ENCODE measurements at places on chromosomes 5 and 9.

GRCh38 chr5:112475747-112476365 is 56.8 kb upstream of the EPB41L4A start:
- no peak for DNase-seq

DNA sequence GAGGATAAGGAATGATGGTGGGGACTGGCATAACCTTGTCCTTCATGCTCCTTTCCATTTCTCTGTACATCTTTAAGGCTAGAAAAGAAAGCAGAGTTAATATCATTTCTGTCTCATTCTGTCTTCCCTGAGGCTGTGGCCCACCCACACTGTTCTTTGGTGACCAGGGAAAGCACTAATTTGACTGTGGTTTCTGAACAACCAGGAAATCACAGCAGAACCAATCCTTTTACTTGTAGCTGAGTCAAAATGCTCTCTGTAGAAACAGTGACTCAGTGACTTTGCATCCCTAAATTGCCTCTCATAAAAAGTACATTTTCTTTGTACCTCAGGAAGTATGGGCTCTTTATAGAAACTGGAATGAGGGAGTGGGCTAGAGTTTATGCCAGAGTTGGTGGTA is 28.1 kb downstream of the IL33 start:
- no peak for DNase-seq

GRCh38 chr9:135437259-135437658 is 42.3 kb upstream of the PPP1R26 start:
- DNase-seq = no peak

DNA sequence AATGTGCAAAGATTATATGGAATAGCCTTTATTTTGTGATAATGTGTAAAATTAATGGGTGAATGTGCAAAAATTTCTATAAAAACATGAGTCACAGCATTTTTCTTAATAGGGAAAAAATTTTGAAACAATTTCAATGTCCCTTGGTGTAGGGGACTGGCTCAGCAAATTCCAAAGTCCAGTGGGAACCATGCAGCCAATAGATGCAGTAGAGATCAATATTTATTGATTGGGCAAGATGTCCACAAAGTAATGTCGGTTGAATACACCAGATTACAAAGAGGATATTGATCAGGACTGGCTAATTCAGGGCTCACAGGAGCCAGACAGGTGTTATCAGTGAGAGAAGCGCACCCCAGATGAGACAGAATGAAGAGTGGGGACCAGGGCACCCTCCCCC is 62.5 kb downstream of the AMBP start:
- no peak for DNase-seq

DNA sequence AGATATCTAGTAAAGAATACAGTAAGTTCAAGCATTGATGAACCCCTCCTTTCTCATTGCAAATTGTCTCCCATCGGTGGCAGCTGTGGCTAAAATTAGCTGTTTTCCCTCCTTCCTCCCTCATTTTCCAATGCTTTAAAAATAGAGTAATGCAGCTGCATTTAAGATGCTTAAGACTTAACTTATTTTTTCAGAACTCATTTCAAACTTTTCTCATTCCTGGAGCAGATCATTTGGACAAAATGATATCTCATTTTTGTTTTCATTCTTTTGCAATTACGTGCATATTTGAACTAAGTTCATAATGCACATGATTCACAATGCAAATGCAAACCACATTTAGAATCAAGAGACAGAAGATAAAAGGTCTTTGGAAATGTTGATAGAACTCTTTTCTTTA is 14.6 kb downstream of the HSPB3 start:
- DNase-seq = no peak

GRCh38 chr5:136143763-136144162 is 11.1 kb downstream of the SMAD5 start:
- DNase-seq = no peak

- DNase-seq = no peak
These were observed 56.8 kb downstream of the PRELID2 start for GRCh38 chr5:145778144-145778900.

DNA sequence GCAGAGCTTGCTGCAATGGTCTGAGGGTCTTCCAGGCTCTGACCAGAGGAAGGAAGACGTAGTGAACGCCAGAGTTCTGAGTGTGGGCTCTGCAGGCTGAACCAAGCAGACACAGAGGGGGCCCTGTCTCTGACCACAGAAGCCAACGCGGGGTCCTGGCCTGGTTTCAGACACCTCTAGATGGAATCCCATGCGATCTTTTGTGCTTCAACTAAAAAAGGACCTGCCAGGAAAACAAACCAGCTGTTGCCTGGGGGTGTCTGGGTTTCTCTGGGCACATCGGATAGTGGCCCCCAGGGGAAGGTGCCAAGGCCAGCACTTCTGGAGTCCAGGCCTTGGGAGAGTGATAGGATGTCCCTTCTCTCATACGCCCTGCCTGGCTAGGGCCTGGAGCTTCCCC is 12.9 kb downstream of the PRDM12 start:
- no peak for DNase-seq

- DNase-seq = no peak
These were observed 154.3 kb upstream of the PPP1R2B start for GRCh38 chr5:156695774-156696173.

DNA sequence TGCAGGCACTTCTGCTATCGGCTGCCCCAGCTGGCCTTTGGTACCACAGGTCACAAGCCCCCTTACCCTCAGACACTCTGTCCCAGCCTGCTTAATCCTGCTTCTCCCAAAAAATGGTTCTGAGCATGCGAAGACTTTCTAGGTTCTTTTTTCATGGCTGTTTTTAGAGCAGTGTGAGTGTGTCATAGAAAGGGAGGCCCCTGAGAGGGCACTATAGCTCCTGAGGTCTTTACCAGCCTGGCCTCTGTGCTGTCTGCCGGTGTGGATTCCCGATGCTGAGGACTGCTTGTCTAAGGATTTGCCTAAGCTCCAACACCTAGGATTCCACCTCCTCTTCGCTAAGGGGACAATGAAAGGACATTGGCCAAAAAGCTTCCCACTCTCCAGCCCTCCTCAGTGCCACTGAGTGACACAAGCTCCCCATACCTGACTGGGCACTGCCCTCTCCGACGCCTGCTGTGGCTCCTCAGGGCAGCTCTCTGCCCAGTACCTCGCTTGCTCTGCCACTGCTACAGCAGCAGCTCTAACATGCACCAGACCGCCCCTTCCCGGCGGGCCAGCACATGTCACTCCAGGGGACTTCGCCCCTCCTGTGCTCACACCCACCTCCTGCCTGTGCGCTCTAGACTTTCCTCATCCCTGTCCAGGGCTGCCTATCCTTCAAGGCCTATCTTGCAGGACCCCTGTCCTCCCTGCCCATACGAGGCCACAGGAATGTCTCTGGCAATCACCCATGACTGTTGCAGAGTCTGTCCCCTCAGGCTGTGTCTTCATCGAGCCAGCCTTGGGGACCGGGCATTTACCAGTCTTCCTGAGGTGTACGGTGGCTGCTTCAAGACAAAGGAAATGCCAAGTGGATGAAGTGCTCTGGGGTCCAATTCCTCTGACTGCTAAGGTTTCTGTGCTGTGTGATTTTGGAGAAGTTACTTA is 21.0 kb downstream of the MACROH2A1 start:
- no peak for DNase-seq

- DNase-seq = no peak
These were observed 222.4 kb downstream of the TSSK1B start for GRCh38 chr5:113212244-113212920.

- peak; percentile 60 for DNase-seq
These were observed at the start of gene ISL1 for GRCh38 chr5:51383131-51384121. TSS of gene ISL1 (plus strand) at chr5:51383448. CDS start at chr5:51383672, 224 bp downstream.

DNA sequence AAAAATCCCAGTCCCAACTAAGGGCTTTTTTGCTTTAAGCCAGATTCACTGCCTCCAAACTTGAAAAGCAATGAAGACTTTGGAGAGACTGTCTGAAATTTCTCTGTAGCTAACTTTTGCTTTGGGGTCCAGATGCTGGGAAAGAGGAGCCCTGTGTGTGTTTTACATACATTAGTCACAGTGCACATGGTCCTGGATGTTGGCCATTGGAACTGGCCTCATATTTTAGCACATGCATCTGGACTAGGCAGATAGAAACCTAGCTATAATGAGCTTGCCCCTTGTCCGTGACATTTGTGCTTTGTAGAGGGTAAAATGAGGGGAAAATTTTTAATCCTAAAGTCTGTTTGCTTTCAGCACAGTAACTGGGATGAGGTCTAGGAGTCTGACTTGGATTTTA is 421.7 kb downstream of the CDK5RAP2 start:
- no peak for DNase-seq

DNA sequence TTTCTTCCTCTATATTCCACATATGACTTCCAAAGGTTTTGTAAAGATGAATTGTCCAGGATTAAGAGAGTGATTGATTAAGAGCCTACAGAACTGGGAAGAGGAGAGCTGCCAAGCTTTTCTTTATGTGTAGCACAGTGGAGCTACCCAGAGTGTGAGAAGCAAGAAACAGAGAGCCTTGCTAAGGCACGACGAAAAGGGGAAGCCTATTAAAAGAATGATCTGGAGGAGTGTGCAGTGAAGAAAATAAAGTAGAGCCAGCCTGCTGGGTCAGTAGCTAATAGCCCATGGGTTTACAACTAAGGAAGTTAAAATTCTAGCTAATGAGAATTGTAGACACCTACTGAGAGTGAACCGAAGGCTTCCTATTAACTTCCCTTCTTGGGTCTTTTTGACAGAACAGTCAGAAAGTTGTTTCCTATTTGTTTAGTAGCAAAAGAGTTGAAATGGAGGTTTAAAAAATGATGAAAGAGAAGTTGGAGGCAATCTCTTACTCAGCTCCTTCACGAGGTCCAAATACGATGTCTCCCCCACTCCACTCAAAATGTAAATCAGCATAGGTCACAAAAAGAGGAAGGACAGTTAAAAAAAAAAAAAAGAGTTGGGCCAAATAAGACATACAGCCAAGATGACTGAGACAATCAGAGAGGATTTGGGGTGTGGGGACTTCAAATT is 957 bp upstream of the PRR16 start:
- DNase-seq = no peak

GRCh38 chr9:91711755-91712601 is 238.1 kb downstream of the ROR2 start:
- no peak for DNase-seq

GRCh38 chr5:175885813-175886212 is 14.4 kb downstream of the CPLX2 start:
- no peak for DNase-seq

DNA sequence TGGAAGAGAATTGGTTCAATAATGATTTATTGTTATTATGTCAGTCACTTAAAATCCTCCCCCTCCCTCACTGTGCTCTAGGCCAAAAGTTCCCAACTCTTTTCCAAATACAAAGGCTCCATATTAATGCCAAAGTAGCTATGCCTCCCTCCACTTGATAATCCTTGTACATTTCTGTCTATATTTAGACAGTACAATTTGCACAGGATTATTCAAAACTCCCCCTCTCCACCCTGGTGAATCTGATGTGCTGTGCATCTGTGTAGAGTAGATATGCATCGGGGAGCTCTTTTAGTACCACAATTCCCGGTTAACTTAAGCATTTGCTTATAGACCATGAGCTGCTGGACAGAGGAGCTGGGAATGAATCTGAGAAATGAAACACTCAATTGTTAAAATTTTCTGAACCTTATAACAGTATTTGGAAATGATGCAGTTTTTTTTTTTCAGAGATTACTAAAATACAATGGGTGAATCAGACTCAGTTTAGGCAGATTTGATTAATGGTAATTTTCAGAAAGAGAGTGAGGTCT is 27.6 kb downstream of the GLRA1 start:
- no peak for DNase-seq

DNA sequence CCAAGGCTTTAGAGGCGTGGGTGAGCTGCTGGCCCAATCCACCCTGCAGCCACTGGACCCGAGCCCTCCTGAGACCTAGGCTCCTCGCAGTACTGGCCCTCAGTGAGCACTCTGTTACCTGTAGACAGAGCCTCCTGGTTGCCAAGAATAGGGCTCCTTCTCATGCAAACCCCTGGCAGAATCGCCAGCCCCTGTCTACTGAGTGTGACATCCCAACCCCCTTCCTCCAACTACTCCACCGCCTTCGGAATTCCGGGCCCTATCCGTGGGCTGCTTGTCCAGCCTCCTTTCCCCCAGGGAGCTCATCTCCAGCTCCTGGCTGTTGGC is 23.8 kb upstream of the COL5A1 start:
- DNase-seq = no peak

- no peak for DNase-seq
These were observed 7.2 kb downstream of the FAM219A start for GRCh38 chr9:34451135-34451534.

DNA sequence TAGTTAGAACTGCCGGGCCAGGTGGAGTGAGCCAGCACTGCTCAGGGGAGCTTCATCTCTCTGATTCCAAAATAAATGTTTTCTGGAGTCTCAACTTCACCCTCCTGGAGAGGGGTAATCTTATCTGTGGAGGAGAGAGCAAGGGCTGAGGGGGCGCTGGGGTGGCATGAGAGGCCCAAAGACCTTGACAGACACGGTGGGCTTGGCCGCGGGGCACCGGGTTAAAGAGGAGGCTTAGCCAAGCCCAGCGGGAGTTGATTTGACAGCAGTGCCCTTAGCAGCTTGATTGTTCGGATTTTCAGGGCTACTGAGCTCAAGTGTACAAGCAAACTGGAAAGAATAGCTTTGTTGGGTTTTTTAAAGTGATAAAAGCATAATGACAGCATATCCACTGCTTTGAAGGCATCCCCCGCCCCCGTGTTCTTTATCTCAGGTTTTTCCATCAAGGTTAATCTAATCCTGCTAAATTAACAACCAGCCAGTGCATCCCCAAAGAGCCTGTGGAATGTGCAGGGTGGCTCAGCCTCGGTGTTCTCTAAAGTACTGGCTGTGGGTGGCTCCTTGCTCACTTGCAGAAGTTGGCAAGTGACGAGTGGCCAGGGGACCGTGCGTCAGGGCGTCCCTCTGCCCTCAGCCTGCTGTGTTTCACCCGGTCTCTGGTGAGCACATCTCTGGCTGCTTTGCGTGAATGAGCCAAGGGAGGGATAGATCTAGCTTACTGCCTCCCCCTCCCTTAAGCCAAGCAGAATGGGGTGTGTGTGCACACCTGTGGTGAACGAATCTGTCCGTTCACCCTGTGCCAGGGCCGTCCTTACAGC is 5.5 kb downstream of the QRFP start:
- DNase-seq = no peak

GRCh38 chr5:169494941-169495548 is 88.5 kb upstream of the SPDL1 start:
- DNase-seq = no peak

DNA sequence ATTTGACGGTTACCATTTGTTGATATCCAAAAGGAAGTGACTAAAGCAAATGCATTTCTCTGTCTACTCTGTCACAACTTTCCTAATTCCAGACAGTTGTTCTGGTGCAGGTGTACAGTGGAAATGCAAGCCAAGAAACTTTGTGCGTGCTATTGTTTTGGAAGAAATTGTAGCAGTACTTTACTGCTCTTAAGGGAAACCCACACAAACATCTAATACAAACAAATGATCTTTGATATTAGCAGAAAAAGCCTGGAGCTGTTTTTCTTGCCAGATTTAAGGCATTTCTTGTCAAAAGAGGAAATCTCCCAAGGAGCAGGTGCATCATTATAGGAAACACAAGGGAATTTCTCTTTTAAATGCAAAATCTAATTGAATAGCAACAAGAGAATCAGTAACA is 2.0 kb downstream of the SNCAIP start:
- DNase-seq = no peak
